NCI-H510A treated with DMSO at 0.1 percent for 48 hours (cell line): ENCODE measurements at places on chromosomes 2 and 18.
A peak's percentile ranks its signal among the peaks of the same experiment; 100 is the strongest.

DNA sequence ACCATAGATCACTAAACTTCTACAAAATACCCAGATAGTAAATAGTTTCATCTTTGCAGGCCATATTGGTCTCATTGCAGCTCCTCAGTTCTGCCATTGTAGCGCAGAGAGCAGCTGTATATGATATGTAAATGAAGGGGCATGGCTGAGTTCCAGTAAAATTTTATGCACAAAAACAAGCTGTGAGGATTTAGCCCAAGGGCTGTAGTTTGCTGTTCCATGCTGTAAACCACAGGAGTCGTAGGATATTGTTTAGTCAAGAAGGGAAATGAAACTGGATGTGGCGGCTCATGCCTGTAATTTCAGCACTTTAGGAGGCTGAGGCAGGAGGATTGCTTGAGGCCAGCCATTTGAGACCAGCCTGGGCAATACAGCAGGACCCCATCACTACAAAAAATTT is 83.0 kb downstream of the MGAT5 start:
- DNase-seq = no peak

DNA sequence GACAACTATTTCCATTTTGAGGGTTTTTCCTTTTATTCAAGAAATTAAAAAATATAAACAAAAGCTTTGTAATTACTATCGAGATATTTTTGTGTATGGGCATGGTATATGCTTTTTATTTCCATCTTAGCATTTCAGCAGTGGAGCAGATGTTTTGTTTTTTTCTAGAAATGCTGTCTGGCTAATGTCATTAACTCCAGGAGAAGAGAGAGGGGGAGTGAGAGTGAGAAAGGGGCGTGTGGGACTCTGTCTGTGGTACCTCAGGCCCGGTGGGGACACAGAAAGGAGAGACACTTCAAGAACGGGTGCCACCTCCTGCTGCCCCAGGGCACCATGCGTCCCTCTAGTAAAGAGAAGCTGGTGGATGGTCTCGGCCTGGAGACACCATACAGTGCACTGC is 34.7 kb downstream of the MYT1L start:
- no peak for DNase-seq

GRCh38 chr2:129400826-129401225 is 578.6 kb upstream of the RAB6C start:
- peak; percentile 30 for DNase-seq

DNA sequence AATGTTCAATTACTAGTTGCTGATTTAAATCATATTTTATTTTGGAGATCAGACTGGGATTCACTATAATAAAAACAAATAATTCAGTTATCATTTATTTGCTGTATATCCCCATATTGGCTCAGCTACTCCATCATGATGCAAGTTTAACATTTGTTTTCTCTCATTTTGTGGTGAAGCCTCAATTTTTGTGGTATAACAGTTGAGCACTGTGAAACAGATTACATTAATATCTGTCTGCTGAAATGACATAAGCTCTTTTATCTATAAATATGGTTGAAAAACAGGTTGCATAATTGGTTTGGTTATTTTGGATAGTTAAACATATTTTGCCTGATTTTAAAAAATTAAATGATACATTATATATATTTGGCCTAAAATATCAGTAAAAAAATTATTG is 67.7 kb downstream of the DPP4 start:
- no peak for DNase-seq

- DNase-seq = no peak
These were observed 614.2 kb upstream of the REG3G start for GRCh38 chr2:78411303-78411702.

DNA sequence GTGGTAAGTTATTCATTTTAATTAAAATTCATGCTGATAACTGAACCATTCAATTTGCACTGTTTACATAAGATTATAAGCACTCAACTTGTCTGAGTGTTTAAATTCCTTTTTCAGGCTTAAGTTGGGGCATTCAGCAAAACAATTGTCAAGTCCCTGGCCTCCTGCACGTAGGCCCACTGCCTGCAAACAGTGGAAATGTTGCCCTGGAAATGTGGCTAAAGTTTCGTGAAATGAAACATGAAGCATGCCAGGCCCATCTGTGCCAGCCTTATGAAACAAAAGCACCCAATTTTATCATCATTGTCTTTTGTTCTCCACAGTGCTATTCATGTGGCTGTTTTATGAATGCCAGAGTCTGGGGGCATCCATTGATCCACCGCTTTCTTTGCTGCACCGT is 163.7 kb downstream of the PTGR3 start:
- no peak for DNase-seq

DNA sequence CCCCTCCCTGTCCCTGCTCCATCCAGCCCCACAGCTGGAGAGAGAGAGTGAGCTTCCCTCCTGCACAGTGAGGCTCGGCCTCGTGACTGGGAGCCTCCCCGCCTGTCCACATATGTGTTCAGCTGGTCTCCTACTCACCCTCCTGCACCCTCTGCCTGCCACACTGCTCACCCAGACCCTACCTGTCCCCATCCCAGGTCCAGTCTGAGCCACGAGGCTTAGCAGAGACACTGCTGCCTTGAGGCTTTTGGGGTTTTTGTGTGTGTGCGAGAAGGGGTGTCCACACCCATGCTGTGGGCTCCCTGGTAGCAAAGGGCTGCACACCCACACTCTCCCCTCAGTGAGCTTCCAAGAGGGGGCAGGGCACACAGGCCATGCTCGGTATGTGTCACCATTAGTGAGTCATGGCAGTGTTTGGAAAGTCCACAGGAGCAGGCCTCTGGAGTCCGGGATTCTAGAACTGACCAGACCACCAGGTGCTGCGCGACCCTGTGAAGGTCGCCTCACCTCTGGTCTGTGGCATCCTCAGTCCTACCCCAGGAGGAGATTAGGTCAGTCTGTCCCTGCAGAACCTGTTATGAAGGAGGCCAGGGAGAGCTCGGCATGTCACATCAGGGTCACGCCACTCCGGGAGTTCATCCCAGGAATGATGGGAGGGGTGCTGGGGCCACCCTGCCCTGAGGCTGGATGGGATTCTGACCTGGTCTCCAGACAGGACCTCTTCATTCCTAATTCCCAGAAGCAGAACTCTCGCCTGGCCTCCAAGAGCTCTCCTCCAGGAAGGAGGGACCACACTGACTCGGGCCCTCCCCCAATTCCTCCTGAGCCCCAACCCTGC is 39.9 kb upstream of the SMAD7 start:
- no peak for DNase-seq

GRCh38 chr2:107384422-107384821 is 442.3 kb upstream of the RGPD4 start:
- DNase-seq = no peak

- DNase-seq = no peak
These were observed 94.1 kb upstream of the MC4R start for GRCh38 chr18:60466677-60467076.

DNA sequence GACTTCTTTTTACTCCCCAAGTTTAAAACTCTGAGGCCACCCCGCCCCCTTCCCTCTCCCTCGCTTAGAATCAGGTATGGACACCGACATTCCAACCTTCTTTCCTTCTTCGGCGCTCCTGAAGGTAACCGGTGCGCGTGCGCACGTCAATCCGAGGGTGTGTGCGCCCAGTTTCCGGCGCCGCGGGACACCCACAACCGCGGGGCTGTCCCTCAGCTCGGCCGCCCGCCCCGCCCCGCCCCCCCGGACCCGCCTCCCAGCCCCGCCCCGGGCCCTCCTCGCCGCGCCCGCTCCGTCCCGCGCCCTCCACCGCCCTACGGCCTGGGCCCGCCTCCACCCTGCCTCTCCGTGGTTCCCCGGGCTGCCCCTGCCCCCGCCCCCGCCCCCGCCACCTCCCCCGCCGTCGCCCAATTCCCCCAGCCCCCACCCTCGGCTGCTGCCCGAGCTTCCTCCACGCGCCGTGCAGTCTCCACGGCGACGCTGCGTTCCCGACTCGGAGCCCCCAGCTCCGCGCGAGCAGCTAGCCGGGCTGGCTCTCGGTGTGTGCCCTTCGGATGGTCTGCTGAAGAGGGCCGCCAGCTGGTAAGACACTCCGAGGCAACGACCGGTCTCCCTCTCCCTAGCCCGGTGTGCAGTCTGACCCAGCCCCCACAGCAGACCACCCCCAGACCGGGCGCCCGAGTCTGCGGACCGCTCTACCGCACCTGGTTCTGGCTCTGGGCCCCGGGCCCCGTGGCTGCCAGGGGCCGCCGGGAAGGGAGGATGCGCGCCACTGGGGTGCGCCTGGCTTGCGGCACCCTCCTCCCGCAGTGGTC is 635 bp downstream of the ERICH2 start:
- peak; percentile 96 for DNase-seq

- no peak for DNase-seq
These were observed 1.1 kb downstream of the FNDC4 start for GRCh38 chr2:27493948-27494283.

DNA sequence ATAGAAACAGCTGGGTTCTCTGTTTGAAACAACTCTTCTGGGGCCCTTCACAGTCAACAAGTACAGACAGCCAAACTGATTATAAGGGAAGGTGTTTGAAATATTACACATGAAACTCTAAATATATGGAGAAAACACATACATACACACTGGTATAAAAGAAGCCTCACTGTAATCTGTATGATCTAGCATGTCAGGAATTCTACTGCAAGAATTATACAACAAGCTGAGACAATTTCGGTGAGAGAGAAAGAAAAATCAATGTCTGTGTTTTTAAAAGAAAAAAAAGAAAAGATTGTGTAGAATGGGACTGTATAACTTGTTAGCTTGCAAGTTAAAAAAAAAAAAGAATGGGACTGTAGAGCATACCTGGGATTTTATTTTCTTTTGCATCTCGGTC is 26.3 kb downstream of the IRS1 start:
- no peak for DNase-seq

DNA sequence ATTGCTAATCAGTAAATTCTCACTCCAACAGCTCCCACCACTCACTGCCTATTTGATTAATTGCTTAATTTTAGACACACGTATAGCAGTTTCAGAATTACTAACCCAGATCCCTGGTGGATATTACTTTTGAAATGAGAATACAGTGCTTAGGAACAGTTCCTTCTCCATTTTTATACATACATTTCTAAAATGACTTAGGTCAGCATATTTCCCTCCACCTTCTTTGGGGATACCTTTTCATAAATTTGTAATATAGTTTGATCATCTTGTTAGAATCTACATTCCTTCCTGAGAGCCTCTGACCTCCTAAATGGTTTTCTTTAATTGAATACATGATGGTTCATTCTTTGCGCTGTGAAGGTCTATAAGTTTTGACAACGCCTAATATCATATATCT is 279.8 kb upstream of the NETO1 start:
- DNase-seq = no peak

DNA sequence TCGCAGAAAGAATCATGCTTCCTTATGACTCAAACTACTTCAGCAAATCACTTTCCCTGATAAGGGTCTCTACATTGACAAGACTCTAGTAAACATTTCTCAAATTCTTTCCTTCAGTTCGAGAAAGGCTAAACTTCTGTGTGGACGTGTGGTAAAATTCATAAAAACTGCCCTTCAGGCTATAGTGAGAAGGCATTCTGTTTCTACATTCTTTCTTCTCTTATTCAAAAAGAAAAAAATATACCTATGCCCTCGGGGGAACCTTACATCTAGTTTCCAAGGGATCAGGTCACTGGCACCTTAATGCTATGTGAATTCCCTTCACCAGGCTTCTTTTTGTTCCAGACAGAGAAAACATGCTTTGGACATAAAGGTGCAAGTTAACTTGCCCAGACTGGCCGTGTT is 4.9 kb downstream of the VIT start:
- no peak for DNase-seq

DNA sequence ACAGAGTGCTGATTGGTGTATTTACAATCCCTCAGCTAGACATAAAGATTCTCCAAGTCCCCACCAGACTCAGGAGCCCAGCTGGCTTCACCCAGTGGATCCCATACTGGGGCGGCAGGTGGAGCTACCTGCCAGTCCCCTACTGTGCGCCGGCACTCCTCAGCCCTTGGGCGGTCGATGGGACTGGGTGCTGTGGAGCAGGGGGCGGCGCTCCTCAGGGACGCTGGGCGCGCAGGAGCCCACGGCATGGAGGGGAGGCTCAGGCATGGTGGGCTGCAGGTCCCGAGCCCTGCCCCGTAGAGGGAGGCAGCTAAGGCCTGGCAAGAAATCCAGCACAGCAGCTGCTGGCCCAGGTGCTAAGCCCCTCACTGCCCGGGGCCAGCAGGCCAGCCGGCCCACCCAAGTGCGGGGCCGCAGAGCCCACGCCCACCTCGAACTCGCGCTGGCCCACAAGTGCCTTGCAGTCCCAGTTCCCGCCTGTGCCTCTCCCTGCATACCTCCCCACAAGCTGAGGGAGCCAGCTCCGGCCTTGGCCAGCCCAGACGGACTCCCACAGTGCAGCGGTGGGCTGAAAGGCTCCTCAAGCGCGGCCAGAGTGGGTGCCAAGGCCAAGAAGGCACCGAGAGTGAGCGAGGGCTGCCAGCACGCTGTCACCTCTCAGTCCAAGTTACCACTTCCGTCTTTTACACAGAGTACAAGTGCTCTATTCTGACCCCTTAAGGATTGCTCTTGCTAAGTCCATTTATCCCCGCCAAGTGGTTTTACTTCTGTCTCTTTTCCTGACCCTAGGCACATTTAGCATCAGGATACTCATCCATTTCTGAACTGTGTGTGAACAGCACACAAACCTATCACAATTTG is 1.7 kb upstream of the RPE start:
- DNase-seq = no peak

DNA sequence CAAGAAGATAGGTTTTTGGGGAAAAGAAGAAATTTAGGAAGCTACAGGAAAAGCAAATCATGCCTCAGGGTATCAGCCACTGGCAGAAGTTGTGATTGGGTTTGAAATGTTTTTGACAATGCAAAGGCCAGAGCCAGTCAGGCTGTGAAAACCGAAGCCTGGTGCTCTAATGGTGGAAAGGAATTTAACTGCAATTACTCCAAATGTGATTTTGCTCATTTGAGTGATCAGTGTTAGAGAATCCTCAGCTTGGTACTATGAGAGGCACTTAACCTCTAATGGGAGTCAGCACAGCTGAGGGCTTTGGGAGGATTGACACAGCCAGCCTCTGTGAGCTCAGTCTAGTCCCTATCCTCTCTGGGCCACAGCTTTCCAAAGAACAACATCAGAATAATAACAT is 176.5 kb downstream of the LRRTM1 start:
- no peak for DNase-seq

GRCh38 chr2:191512216-191512835 is 165.6 kb upstream of the NABP1 start:
- DNase-seq = no peak

GRCh38 chr2:3536682-3537632 is 17.6 kb upstream of the ADI1 start:
- DNase-seq = no peak

DNA sequence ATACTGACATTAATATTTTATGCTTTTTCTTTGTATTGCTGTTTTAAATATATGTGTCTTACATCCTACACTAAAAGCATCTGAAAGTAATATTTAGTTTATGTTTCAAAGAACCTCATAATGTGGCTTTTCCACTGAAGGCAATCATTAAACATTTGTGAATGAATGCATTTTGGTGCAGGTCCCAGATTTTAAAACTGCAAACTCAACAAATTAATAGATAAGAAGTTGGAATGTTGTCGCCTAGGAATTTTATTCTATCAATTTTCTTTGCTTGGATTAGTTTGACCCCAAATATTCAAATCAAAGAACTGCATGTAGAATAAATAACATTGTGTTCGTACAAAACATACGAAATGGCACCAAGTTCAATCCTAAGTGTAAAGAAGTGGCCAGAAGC is 44.7 kb downstream of the ATF2 start:
- DNase-seq = no peak

- no peak for DNase-seq
These were observed 164.7 kb downstream of the CCDC102B start for GRCh38 chr18:68962623-68963022.
